Endodermal cell (in vitro differentiated cells): ENCODE measurements at places on chromosomes 3 and 15. TPM values are rescaled to one million over a fixed set of nuclear protein-coding genes. Genes with fewer than 3 reads are reported as not detected.

The PSTPIP1 gene
- 0.29 and 0.75 TPM in 2 replicates for total RNA-seq

DNA sequence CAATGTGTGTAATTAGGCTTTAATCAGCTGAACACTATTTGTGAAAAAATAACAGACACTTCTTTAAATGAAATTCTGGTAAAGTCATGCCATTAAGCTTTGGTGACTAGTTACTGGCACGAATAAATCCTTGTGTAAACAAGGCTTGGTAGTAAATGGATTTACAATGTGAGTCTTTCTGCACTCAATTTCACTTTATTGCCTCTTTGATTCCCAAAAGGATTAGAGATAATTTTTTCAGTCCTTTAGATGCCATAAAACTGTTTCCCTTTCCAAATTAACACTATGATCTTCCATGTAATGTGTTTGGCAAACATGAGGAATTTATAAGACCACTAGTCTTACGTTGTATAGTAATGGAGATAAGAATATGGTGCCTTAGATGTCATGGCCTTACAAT lies 339.5 kb upstream of the DNAJC19 start:
- no peak overlapping the region for H3K4me3 ChIP-seq
- DNase-seq = no peak
- peaks cover 5% of the 10 kb centered on the region for H3K4me1 ChIP-seq
- H3K27ac ChIP-seq = no peak overlapping the region
- no peaks in the 10 kb centered on the region for H3K27me3 ChIP-seq

The COL8A1 gene
- 1.8 to 3.5 TPM (median 2.8 TPM) in 3 replicates for total RNA-seq

GRCh38 chr3:184350618-184351017 lies 10.8 kb downstream of the CLCN2 start:
- no peak overlapping the region for H3K27ac ChIP-seq
- no peak overlapping the region for H3K4me3 ChIP-seq
- no peaks in the 10 kb centered on the region for H3K27me3 ChIP-seq
- DNase-seq = no peak

- DNase-seq = no peak
- H3K4me1 ChIP-seq = no peaks in the 10 kb centered on the region
- H3K36me3 ChIP-seq = no peaks in the 10 kb centered on the region
- no peak overlapping the region for H3K4me3 ChIP-seq
- no peaks in the 10 kb centered on the region for H3K27me3 ChIP-seq
Measured at GRCh38 chr15:91559066-91559465, 294.4 kb upstream of the SLCO3A1 start.

The CELF6 gene
- 0.36 and 0.46 TPM in 2 replicates for total RNA-seq

DNA sequence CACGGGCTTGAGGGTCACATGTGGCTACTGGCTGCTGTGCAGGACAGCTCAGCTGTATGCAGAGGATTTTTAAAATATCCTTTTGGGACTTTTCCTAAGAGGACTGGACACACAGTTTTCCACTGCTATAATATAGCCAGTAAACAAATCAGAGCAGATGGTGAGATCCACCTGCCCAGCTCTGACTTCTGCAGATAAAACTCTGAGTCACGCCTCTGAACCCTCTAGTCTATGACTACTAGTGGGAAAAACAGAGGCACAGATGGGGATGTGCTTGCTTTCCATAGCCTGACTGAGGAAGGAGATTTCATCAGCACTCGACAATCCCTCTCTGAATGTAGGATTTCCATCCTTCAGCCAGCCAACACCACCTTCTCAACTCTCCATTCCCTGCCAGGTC lies 45.1 kb downstream of the COLQ start:
- no peak overlapping the region for H3K4me3 ChIP-seq
- no peaks in the 10 kb centered on the region for H3K4me1 ChIP-seq
- peak; percentile 3 for DNase-seq
- no peaks in the 10 kb centered on the region for H3K36me3 ChIP-seq
- no peaks in the 10 kb centered on the region for H3K27me3 ChIP-seq
- H3K27ac ChIP-seq = no peak overlapping the region

DNA sequence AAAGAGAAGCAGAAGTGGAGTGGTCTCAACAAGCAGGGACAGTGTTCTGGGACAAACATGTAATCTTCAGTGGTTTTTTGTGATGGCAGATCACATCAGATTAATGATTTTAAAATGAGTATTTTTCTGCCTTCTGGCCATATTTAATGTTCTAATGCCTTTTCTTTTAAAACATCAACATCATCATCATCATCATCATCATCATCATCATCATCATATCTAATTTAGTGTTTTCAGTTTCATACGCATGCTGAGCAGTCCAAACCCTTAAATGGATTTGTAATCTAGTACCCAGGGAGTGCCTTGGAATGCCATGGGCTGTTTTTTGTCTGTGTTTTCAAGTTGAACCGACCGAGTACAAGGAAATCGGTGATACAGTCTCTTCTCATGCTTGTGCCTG lies 68.9 kb downstream of the CACNA2D3 start:
- no peak for DNase-seq
- no peak overlapping the region for H3K4me3 ChIP-seq
- H3K4me1 ChIP-seq = no peaks in the 10 kb centered on the region
- no peaks in the 10 kb centered on the region for H3K27me3 ChIP-seq
- H3K27ac ChIP-seq = no peak overlapping the region

GRCh38 chr15:88995449-88995848 lies 82.3 kb upstream of the MFGE8 start:
- H3K36me3 ChIP-seq = no peaks in the 10 kb centered on the region
- H3K4me1 ChIP-seq = peaks cover 7% of the 10 kb centered on the region
- H3K27ac ChIP-seq = no peak overlapping the region
- no peak overlapping the region for H3K4me3 ChIP-seq
- peaks cover 23% of the 10 kb centered on the region for H3K27me3 ChIP-seq

The WDR93 gene
- total RNA-seq = 0.24 to 0.40 TPM (median 0.36 TPM) in 3 replicates

The CAMK2N2 gene
- 1.8 and 2.5 TPM in 2 replicates for total RNA-seq

DNA sequence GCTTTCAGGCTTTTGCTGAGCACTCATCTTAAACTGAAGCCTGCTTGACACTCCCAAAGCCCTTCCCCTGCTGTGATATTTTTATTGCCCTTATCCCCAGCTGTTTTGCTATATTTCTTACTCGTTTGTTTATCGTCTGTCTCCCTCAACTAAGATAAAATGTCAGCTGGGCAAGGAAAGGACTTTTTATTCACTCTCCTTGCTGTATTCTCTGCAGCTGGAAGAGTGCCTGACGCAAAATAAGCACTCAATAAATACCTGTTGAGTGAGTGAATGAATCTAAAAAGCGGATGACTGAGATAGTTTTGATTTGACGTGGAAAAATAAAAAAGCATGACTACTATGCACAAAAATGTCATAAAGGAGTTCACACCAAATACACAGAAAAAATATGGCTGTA lies 84.8 kb upstream of the POMGNT2 start:
- H3K4me1 ChIP-seq = no peaks in the 10 kb centered on the region
- DNase-seq = no peak
- H3K27ac ChIP-seq = no peak overlapping the region
- H3K36me3 ChIP-seq = no peaks in the 10 kb centered on the region

The APOD gene
- not detected in 3 replicates for total RNA-seq

GRCh38 chr3:162224746-162225145 lies 728.1 kb downstream of the OTOL1 start:
- no peaks in the 10 kb centered on the region for H3K4me1 ChIP-seq
- no peaks in the 10 kb centered on the region for H3K27me3 ChIP-seq
- no peak overlapping the region for H3K4me3 ChIP-seq
- DNase-seq = no peak
- H3K36me3 ChIP-seq = no peaks in the 10 kb centered on the region

DNA sequence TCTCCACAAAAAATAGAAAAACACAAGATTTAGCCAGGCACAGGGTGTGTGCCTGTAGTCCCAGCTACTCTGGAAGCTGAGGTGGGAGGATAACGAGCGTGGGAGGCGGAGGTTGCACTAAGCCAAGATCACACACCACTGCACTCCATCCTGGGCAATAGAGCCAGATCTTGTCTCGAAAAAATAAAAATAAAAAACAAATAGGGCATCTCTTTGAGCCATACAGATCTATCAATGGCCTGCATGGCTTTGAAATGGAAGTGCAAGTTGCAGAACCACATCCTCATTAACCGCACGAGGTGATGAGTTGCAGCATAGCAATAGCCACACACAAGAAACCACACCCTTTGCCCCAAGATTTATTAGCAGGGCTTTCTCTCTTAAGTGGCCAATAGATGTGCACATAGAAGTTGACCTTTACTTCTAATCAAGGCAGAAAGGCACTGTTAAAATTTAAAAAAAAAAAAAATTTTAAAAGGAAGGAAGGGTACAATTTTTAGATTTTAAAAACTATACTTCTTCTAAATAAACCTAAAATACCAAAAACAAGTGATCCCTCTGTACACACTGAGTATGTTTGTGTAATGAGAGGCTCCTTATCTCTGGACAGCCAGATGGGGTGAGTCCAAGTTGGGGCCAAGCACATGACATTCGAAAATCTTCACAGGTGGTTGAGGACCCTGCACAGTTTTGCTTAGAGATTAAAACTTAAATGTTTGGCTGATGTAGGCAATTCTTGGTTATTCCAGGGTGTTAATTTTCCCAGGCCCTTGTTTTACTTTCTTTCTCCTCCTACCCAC lies 53.4 kb downstream of the FILIP1L start:
- no peaks in the 10 kb centered on the region for H3K36me3 ChIP-seq
- H3K4me3 ChIP-seq = no peak overlapping the region
- DNase-seq = no peak
- H3K27ac ChIP-seq = no peak overlapping the region

GRCh38 chr3:119620899-119621298 lies 23.2 kb downstream of the PLA1A start:
- peaks cover 3% of the 10 kb centered on the region for H3K4me1 ChIP-seq
- H3K36me3 ChIP-seq = no peaks in the 10 kb centered on the region
- H3K4me3 ChIP-seq = no peak overlapping the region

- no peak for DNase-seq
- H3K4me3 ChIP-seq = no peak overlapping the region
Measured at GRCh38 chr15:35047528-35047927, 37.6 kb downstream of the NANOGP8 start.

DNA sequence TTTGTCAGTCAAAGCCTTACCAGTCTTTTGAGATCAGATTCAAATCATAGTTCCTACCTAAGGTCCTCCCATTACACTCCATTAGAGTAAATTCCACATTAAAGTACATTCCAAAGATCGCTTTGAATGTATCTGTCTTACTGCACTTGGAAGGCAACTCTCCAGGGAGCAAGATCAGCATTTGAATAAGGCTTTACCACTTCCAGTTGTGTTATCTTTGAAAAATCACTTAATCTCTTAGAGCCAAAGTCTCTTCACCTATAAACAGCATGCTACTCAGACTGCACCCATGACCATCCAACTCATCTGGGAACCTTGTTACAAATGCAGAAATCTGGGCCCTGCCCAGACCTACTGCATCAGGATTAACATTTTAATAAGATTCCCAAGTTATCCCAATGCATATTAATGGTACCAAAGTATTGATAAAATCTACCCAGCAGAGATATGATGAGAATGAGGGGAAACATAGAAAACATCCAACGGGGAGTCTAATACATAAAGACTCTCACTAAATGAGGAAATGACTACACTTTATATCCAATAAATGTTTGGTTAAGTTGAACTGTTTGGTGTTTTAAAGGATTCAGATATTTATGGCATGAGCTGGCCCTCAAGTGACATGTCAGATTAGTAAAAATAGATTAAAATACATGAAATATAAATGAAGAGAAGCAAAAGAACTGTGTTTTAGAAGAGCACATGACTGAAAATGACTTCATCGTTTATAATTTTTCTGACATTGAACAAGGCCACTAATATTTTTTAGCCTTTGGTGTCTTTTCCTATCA lies 75.9 kb downstream of the TNIK start:
- H3K4me3 ChIP-seq = peak overlapping the region; percentile 41
- H3K27ac ChIP-seq = peak overlapping the region; percentile 98
- no peak for DNase-seq
- no peaks in the 10 kb centered on the region for H3K36me3 ChIP-seq
- no peaks in the 10 kb centered on the region for H3K27me3 ChIP-seq
